ENCODE measurements at places on chromosomes 7 and 10. TPM values are rescaled to one million over a fixed set of nuclear protein-coding genes. Genes with fewer than 3 reads are reported as not detected.

The LRMDA gene
- total RNA-seq: 8.0 TPM

- DNase-seq: no peak
Observed at GRCh38 chr10:125820701-125821100, 2.4 kb downstream of the UROS start.

GRCh38 chr7:137538361-137538762 is 194.8 kb upstream of the PTN start:
- DNase-seq: peak; percentile 79

DNA sequence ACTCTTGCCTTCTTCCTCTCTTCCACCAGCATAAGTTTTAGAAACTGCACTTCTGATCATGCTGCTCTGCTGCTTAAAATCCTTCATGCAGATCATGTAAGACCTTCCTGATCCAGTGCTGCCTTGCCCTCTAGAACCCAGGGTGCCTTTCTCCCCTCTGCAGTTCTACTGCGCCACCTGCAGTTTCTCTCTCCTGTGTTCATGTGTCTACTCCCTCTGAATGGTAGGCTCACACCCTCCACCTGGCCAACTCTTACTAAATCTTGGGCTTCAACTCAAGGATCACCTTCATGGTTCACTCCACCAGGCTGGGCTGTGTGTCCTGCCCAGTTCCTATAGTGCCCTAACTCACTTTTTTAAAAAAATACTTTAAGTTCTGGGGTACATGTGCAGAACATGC is 174.6 kb upstream of the ITGB1 start:
- DNase-seq: peak; percentile 34

DNA sequence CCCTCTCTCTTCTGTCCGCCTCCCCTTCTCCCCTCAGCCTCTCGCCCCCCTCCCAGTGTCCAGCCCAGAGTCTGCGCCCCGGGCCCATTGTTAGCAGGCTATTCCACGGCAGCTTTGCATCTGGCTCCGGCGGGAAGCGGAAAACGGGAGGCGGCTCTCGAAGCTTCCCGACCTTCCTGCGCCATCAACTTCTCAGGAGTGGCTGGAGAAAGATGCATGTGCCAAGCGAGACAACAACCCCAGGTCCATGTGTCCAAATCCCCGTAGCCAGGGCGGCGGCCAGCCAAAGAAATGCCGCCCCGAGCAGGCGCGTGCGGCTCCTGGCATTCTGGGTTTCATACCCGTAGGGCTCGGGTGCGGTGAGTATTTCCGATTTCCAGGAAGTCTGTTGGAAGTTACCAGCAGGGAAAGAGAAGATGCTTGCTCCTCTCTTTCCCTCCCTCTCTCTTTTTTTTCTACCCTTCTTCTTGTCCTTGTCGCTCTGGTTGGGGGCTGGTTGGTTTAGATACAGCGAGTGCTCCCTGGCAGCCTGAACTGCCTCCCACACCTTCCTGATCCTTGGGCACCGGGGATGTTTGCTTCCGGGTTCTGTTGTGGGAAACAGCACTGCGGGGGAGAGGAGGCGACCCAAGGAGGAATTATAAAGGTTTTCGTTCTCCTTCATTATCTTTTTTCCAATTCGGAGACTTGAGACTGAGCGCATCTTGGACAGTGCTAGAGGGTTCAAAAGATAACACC is 1.2 kb upstream of the HOXA2 start:
- DNase-seq: peak; percentile 55

DNA sequence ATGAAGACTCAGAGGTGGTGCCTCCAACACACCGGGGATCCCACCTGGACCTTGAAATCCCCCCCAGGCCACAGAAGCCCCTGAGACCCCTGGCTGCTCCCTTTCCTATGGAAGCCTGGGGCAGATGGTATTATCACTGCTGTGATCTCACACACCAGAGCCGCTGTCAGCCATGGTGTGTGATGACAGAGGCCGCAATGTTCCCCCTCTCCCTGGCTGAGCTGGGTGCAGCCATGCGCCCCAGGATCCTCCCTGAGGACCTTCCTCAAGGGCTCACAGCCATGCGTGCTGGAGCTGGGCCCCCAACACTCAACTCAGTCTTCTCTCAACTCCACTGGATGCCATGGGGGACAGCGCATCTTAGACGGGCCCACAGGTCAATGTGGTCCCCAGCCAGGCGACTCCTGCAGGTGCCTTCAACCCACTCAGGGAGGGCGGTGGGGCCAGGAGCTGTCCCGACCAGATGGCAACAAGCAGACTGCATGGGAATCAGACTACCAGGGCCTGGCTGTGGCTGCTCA is 44.9 kb downstream of the VIPR2 start:
- DNase-seq: no peak

- peak; percentile 93 for DNase-seq
Observed at GRCh38 chr7:155858521-155859061, 46.3 kb upstream of the SHH start.

Data from M059J (cell line).